ENCODE measurements at places on chromosomes 12 and 14.

- peak; percentile 52 for DNase-seq
Observed at GRCh38 chr12:72234886-72235285, 37.3 kb upstream of the TRHDE start.

DNA sequence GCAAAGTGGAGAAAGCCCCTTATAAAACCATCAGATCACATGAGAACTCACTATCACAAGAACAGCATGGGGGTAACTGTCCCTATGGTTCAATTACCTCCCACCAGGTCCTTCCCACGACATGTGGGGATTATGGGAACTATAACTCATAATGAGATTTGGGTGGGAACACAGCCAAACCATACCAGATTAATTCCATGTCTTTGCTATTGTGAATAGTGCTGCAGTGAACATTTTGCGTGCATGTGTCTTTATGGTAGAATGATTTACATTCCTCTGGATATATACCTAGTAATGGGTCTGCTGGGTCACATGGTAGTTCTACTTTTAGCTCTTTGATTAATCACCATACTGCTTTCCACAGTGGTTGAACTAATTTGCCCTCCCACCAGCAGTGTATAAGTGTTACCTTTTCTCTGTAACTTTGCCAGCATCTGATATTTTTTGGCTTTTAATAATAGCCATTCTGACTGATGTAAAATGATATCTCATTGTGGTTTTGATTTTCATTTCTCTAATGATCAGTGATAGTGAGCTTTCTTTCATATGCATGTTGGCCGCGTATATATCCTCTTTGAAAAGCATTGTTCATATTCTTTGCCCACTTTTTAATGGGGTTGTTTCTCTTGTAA, 29.7 kb upstream of the SAV1 start:
- DNase-seq: peak; percentile 79

DNA sequence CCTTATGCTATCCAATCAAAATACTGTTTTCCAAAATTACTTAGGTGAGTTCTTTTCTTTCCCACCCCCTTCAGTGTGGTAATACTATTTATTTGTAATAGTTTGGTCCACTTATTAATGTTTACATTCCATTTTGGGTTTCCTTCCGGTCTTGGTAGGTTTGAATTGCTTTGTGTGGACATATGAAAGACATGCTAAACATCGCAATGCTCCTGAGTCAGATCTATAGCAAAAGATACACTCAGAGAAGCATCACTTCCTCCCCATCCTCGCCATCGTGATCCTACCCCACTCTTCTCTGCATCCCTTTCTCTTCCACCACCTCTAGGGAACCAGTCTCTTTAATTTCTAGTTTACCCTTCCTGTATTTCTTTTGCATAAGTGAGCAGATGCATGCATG, 30.0 kb downstream of the TUNAR start:
- peak; percentile 16 for DNase-seq

GRCh38 chr14:102249981-102250380, 55.0 kb downstream of the MOK start:
- DNase-seq: no peak

Measured in EH (cell line).